ENCODE measurements at places on chromosomes 2 and 18. TPM values are rescaled to one million over a fixed set of nuclear protein-coding genes. Genes with fewer than 3 reads are reported as not detected.

Gene CIAO1
- total RNA-seq, result 110 TPM

Gene PSTPIP2
- total RNA-seq, result 2.8 TPM

Gene ARHGAP15
- not detected for total RNA-seq

Gene OTOF
- total RNA-seq, result 0.25 TPM

Gene ITPRIPL1
- total RNA-seq, result 0.25 TPM

Gene PELI1
- total RNA-seq, result 7.8 TPM

Gene SEMA4C
- total RNA-seq, result 21.0 TPM

Gene ANKRD30B
- not detected for total RNA-seq

Gene CCL20
- not detected for total RNA-seq

Gene POTEI
- not detected for total RNA-seq

Gene TUBA4B
- not detected for total RNA-seq

Gene MOCOS
- 26.2 TPM for total RNA-seq

Gene SPP2
- not detected for total RNA-seq

Gene SAG
- not detected for total RNA-seq

Gene UGT1A10
- total RNA-seq, result not detected

GRCh38 chr2:206647985-206648384, 5.7 kb downstream of the FAM237A start:
- DNase-seq, result peak; percentile 6

DNA sequence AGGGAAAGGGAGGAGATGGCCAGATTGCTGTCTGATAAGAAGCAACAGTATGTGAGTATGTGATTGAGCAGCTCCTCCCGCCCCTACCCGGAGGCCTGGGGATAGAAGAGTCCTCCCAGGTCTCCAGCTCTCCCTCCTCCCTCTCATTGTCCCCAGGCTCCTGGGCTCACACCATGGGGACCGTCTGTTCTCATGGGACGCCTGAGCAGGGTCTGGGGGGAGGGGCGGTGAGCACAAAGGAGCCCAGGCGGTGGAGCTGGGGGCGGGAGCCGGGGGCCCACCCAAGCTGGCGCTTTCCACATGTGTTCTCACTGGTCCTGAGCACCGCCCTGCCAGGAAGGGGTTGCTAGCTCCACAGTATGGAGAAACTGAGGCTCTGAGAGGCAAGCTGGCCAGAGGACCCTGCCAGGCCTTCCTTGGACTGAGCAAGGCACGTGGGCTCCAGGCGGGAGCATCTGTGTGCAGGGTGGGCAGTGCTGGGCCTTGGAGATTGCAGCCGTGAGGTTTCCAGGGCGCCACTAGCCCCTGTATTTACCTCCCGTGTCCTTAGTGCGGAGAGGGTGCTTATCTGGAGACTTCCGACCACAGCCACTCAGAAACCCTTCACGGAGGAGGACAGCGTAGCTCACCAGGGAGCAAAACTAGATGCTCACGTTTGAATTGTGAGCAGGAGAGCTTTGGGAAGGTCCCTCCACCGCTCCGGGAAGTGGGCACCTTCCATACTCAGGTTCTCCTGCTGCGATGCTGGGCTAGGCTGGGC, 37.4 kb downstream of the PDIA6 start:
- no peak for DNase-seq

DNA sequence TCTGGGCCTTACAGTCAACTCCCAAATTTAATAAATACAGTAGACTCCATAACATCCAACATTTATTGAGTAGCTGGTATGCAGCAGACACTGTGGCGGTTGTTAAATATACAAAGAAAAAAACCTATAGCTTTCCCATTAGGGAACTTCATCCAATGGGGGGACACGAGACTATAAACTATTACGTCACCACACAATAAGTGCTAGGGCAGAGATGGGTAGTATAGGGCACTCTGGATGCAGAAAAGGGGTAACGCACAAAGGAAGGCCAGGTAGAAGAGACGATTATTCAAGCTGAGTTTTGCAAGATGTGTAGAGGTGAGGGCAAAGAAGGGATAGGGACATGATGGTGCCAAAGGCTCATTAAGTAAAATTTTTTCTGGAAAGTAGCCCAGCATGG, 10.8 kb downstream of the CHN1 start:
- DNase-seq, result no peak

- peak; percentile 68 for DNase-seq
These were observed 8.9 kb upstream of the OSR1 start for GRCh38 chr2:19367326-19367725.

DNA sequence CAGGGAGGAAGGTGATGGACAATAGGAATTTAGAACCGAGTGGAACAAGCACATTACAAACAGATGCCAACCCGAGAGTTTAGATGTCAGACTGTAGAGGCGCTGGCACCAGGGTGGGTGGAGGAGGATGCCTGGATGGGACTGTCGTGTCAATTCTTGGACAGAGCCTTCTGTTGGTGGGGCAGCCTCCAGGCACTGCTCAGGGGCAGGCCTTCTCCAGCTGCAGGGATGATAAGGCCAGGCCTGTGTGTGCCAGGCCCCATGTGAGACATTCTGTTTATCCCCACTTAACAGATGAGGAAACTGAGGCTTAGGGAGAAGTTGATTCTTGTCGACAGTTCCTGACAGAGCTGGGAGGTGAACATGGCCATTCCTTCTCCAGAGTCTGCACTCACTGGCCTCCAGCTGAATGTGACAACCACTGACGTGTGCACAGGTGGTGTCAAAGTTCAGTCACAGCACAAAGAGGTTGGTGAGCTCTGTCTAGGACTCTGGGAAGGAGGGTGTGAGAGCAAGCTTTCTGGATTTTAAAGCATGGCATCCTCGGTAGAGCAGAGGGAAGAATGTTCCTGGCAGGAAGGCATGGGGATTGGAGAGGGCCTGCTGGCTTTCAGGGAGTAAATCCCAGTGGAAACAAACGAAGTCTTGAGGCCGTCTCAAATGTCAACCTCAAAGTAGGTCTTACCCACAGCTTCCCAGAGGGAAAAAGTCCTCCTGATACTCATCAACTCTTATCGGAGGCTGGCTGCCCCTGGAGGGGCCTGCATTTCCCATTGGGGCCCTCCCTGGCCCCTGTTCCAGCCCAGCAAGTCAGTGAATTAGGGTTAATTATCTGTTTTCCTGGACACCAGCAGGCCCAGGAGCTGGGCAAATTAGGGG, 52.4 kb downstream of the GLI2 start:
- DNase-seq, result no peak

DNA sequence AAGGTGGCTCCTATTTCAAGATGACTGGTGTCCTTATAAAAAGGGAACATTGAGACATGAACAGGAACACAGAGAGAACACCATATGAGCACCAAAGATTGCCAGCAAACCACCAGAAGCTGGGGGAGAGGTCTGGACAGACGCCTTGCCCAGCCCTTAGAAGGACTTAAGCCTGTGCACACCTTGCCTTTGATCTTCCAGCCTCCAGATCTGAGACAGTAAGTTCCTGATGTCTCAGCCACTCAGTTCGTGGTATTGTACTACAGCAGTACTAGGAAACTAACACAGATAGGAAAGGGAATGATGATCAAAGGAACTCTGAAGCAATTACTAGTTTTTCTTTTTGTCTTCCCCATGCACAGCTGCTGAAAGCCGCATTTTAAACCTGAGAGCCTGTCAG, 137.3 kb upstream of the FHL2 start:
- DNase-seq, result no peak

DNA sequence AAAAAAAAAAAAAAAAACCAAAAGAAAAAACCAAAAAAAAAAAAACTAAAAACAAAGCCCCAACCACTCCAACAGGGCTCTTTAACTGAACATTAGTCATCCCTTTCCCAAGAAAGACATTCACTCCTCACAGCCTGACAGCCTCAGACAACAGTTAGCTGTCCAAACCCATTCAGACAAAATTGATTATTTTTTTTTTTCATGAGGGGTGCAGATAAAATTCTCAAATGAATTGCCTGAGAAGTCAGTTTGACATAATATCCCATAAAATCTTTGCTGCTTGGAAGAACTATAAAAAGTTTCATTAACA, 206.1 kb upstream of the REV1 start:
- no peak for DNase-seq

DNA sequence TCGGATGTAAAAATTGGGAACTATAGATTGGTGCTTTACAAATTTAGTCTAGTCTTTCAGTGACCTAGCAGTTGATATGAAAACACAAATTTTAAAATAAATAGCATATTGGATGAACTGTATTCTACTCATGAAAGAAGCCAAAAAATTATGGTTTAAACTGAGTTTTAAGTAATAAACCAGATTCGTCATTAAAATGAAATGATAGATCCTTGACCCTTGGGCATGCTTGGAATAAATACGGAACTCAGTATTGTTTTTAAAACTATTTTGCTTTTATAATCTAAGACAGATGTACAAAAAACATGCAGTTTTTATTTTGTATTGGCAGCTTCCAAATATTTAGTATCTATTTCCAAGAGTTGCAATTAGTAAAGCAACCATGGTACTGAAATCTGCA, 34.6 kb upstream of the TBR1 start:
- DNase-seq, result no peak

DNA sequence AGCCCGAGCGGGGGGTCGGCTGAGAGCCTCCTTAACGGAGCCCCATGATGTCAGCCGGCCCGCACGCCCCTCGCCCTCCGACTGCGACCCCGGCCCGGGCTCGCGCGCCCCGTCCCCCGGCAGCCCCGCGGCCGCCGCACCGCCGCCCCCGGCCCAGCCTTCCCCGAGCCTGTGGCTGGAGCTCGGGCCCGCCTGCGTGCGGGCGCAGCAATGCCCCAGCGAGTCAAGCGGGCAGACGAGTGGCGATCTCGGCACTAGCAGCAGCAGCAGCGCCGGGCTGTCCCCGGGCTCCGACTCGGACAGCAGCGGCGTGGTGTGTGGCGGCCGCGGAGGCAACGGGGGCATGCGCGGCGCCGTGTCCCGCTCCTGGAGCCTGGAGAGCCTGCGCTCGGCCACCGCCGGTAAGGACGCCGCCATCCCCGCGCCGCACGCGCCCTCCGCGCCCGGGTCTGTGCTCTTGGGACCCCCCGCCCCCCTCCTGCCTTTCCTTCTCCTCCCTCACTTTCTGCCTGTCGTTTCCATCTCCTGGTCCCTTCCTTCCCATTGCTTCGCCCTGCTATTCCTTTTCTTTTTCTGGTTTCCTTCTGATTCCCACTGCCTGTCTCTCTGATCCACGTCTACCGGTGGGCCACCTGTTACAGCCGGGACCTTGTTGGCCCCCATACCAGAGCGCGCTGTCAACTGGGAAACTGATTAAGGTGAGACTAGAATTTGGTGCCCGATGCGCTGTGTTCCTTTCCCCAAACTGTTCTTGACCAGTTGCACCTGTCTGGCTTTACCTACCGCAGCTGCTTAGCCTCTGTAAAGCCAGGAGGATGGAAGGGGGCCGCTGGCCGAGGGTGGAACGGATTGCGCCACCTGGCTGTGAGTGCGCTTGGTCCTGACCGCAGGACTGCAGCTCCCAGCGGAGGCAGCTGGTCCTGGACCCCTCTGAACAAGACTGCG, 127.4 kb downstream of the ARHGEF4 start:
- DNase-seq, result peak; percentile 46

DNA sequence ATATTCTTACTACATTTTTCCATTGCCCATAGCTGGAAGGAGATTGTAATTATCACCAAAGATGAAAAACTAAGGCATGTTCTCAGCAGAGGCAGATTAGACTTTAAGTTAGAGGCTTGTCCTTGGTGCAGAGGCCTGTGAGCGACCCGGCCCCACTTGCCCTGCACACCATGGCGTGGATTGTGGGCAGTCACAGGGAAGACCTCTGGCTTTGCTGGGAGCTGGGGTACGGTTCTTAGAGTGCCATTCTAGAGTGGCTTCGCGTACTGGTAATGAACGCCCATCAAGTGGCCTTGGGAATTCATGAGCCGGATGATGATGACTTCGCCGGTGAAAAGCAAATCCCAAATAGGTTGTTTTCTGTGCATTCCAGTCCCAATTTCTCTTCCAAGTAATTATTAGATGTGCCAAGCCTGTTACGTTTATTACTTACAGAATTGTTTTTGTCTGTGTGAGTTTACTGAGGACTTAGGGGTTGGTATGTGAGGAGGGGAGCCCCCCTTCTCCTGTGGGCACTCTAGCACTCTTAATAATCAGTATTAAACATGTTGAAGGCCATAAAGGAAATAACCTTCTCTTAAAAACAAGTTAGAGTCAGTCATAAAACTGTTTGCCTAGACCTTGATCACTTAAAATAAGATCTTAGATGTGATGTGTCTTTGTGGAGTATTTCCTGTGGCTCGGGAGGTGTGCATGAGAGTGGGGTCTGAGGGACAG, 90.6 kb downstream of the LDLRAD4 start:
- no peak for DNase-seq

DNA sequence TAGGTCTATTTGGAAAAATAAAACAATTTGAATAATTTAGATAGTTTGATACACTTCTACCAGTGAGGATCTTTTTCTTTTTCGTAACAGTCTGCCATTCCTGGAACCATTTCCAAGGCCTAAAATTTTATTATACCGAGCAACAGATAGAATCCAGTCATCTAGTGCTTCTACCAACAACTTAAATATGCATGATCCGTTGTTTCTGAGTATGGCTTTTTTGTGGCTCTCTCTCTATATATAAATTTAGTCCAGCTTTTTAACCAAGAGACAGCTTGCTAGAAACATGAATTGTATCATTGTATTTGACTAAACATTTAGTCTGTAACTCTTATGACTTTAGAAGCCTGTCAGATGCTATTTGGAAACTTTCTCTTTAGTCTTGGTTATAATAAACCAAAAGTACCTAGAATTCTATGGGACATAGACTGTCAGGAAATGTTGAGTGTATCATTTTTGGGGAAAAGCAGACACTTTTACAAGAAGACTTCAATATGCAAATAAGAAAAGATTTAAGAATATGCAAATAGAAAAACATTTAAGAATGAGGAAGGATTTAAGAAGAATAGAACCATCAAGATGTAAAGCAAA, 161.4 kb downstream of the ZEB2 start:
- DNase-seq, result peak; percentile 44
